ENCODE measurements at places on chromosomes 11 and 22.

GRCh38 chr11:125940145-125940544, 5.7 kb upstream of the VSIG10L2 start:
- DNase-seq = no peak

GRCh38 chr22:40726514-40726913, 47.2 kb downstream of the MCHR1 start:
- no peak for DNase-seq

DNA sequence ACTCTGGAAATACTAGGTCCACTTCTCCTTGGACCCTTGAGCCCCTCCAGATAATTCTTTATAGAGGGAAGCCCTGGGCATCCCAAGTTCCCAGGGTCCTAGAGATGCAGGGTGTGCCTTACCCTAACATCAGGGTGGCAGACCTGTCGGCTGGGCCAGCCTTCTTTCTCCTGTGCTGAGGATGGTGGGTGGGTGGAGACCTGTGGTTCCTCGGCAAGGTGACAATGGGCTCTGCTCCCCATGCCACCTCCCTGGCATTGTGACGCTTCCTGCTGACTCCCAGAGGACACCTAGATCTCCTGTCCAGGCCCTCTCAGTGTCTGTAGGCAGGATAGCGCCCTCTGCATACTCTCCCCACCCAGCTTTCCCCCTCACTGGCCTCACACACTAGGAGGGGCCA, 3.8 kb upstream of the DERL3 start:
- DNase-seq = no peak

- no peak for DNase-seq
Observed at GRCh38 chr11:115760461-115761320, 256.5 kb upstream of the CADM1 start.

- peak; percentile 56 for DNase-seq
Observed at GRCh38 chr11:62680825-62681240, 2.0 kb upstream of the UBXN1 start.

DNA sequence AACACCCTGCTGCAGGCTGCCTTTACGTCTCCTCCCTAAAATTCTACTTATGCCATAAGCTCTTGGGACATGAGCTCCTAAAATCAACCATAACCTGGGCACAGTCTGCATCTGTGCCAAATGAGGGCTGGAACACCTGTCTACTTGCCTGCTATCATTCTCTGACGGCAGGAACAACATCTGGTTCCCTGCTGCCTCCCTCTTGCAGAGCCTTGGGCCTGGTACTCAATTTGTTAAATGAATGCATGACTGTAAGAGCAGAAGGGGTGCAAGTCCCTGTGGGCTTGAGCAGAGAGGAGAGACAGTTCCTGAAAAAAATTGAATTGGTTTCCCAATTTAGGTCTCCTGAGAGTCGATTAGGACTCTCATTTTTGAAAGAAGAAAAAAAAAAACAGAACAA, 66.7 kb upstream of the CSNK2A3 start:
- no peak for DNase-seq

GRCh38 chr22:20976291-20976877, 5.7 kb upstream of the LZTR1 start:
- no peak for DNase-seq

- DNase-seq = no peak
Observed at GRCh38 chr11:108324587-108324986, 101.7 kb downstream of the ATM start.

- peak; percentile 88 for DNase-seq
Observed at GRCh38 chr11:45921561-45922424, 663 bp upstream of the LARGE2 start.

GRCh38 chr22:12601870-12602779, 2925.9 kb upstream of the OR11H1 start:
- DNase-seq = no peak

GRCh38 chr22:49765091-49765771, 62.4 kb downstream of the BRD1 start:
- DNase-seq = no peak

- DNase-seq = no peak
Observed at GRCh38 chr11:121406291-121406690, 45.8 kb upstream of the SORL1 start.

DNA sequence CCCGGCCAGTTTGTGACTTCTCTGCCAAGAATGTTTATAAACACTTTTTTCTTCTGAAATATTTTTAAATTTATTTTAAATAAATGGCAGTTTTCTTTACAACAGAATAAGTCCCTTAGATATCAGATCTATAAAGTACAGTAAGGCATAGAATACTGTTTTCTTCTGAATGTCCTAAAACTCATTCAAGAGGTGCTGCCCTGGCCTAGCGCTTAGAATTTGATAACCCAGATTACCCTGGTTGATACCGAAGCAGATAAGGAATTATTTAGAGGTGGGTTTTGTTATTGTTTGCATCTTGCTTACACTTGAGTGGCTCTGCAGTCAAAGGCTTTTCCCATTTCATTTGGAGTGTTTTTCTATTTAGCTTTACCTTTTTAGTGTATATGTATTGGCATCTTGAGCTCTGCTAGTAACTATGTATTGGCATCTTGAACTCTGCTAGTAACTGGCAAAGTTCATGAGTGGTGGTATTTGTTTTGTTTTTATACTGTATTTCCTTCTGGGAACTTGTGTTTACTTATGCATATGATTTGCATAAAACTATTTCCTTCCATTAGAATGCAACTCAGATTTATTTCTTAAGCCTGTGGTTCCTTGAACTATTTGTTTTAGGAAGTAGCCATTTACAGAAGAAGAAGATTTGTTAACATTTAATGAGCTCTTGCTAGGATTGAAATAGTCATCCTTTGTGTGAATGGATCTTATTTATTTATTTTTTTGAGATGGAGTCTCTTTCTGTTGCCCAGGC, 1.2 kb downstream of the ACAD8 start:
- no peak for DNase-seq

- DNase-seq = no peak
Observed at GRCh38 chr11:113562576-113562975, 87.4 kb upstream of the DRD2 start.

DNA sequence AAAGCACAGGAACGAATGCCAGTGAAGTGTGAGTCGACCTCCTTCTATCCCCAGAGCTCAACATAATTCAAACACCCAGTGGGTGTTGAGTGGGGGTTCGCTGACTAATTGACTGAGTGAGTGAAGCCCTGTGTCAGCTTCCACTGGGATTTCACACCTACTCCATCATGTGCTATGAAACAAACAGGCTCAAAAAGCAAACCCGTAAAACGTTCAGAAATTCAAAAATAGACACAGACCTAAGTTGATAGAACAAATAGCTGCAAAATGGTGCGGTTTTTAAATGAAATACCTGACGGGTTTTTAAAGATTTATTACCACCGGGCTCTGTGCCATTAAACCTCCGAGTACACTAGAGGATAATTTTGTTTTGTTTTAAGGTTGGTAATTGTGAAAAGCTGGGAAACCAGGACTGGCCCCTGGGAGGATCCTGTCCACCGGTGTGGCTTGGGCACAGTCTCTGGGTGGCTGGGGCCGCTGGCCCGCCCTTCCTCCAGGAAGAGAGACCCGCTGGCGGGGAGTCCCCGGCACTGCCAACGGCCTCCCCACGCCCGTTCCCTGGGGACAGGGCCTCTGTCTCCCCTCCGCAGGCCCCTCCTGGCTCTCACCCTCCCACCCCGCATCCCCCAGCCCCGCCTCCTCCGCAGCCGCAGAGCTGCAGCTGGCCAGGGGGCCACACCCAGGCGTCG, 13.6 kb downstream of the KCNJ5 start:
- DNase-seq = peak; percentile 76

DNA sequence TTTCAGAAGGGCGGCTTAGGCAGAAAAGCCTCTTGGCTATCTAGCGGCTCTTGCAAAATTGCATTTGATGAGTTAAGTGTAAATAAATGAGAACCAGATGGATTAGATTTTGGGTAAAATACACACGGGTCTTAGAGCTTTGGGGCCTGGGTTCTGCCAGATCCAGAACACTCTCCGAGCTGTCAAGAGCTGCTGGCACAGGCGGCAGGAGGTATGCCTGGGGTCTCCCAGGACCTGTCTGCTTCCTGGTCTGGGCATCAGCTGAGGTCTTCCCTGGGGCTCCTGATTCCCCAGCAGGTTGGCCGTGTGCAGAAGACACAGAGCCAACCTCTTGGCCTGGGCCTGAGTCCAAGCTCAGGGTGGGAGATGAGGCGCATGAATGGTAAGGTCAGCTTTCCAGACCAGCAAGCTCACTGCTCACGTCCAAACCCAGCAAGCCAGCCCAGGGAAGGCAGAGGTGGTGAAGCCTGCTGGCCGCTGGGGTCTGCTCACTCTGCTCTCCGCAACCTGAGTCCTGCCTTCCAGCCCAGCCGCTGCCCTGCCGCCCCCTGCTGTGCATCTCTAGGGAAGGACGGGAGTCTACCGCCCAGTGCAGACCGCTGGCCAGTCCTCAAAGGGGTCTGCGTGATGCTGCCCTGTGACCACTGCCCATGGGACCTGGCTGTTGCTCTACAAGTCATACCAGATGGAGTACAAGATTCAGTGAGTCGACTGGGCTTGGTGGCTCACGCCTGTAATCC, 44.9 kb downstream of the SCUBE1 start:
- no peak for DNase-seq

DNA sequence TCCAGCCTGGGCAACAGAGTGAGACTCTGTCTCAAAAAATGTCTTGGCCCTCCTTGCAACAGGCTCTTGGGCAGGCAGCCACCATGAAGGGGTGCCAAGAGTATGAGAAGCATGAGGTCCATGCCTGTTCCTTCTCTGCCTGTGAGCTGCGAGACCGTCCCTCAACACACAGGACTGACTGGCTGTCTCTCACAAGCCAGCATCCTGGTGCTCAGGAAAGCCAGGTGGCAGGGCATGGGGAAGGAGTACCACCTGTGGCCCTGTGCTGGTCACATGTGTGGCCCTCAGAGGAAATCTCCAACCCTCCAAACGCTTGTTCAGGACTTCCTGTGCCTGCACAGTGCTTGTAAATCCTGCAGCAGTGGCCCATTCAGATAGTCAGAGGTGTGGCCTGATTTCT, 83.2 kb downstream of the ATXN10 start:
- DNase-seq = no peak

DNA sequence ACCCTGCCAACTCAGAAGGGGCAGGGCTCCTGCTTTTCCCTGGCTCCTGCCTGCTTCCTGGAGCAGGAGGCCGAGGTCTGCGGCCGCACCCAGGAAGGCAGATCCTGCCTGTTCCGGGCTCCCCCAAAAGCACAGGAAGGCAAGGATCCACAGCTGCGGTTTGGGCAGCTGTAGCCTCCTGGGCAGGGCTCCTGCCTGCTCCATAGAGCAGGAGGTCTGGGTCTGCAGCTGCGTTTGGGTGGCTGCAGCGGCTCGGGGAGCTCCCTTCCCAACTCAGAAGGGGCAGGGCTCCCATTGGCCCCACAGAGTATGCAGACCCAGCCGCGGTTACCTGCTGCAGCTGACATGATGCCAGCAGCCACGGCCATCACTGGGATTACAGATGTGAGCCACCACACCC, 5.5 kb downstream of the UPK2 start:
- DNase-seq = no peak

GRCh38 chr11:34502949-34503348, 10.6 kb downstream of the ELF5 start:
- DNase-seq = no peak

GRCh38 chr11:19832086-19832750, 119.6 kb downstream of the NAV2 start:
- no peak for DNase-seq

GRCh38 chr22:40323681-40324171, 22.6 kb upstream of the ADSL start:
- DNase-seq = no peak

DNA sequence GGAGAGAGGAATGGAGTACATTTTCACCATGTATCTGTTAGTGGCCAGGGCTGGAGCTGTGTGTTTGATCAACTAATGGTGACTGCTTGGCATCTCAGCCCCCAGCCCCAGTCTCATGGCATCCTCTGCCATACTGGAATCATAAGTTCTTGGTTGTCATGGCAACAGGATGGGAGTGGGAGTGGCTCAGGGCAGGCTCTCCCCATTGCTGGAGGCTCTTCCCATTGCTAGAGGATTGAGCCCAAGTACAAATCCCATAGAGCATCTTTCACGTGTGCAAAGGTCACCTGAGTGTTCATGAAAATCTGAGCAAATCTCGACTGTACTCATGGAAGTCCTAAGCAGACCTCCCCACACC, 14.9 kb downstream of the DNAJB13 start:
- DNase-seq = no peak

GRCh38 chr11:31050061-31050765, 319.3 kb downstream of the DCDC1 start:
- peak; percentile 90 for DNase-seq

DNA sequence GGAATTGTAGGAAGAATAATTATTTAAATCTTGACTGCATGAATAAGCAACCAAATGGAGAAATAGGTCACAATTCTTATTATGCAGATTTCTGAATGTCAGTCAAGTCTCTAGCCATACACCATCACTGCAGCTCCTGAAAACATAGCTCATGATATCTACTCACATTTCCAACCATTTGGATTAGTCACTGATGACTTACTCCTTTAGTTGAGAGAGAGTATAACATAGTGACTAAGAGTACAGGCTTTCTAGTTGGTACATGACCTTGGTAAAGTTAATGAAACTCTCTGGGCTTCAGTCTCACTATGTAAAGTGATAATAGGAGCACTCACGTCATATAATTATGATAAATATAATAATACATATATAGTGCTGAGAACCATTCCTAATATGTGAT, 265.2 kb downstream of the KCNA4 start:
- no peak for DNase-seq

DNA sequence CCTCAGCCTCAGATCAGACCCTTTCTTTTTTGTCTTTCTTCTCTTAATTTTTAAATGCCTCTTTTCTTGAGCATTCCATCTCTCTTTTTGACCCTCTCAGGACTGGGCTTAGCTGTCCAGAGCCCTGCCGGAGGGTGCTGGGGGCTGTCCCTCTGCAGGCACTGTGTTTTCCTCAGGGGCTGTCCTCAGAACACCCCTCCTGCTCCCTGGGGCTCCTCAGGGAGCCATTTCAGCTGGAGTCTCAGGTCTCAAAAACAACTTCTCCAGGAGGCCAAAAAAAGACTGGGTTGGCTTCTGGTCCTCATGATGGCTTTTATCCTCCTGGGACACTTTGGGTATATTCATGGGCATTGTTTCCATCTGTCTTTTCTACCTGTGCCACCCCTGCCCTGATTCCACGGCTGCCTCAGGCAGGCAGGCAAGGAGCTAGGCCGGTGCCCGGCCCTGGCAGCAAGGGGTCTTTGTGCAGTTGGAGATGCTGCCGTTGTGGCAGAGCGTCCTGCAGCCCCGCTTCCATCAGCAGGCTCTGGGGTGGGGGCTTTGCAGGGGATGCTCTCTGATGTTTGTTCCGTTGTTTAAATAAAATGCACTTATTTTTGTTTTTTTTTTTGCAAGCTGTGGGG, 85.1 kb downstream of the CEP164 start:
- DNase-seq = no peak

GRCh38 chr11:61026121-61027031, 54.9 kb downstream of the CD6 start:
- no peak for DNase-seq

- no peak for DNase-seq
Observed at GRCh38 chr11:46364056-46364455, 16.8 kb downstream of the DGKZ start.

DNA sequence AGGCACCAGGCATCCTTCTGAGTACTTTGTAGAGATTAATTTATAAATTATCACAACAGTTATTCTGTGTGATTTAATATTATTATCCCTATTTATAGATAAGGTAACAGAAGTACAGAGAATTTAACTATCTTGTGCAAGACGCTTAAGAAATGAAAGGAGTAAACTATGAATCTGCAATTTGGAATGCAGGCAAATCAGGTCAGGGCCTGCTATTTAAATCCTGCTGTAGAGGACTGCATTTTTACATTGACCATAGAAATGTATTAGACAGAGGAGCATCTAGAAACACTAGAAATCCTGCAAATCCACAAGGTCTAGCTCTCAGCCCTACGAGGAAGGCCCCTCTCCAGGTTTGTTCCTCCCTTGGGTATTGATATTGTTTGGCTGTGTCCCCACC, 336.2 kb downstream of the ETS1 start:
- DNase-seq = no peak

GRCh38 chr11:127451861-127452260, 451.3 kb upstream of the KIRREL3 start:
- DNase-seq = no peak

All from NCI-H345 (cell line).